ENCODE measurements at places on chromosomes 12 and 14. TPM values are rescaled to one million over a fixed set of nuclear protein-coding genes. Genes with fewer than 3 reads are reported as not detected.

SELPLG gene
- total RNA-seq: 2.2 TPM

BCDIN3D gene
- 3.6 TPM for total RNA-seq

CFAP73 gene
- 6.9 TPM for total RNA-seq

KRT82 gene
- total RNA-seq: not detected

PLXNC1 gene
- 13.4 TPM for total RNA-seq

BLOC1S1 gene
- 78.9 TPM for total RNA-seq

SPTB gene
- 386 TPM for total RNA-seq

C12orf60 gene
- total RNA-seq: 1.3 TPM

B4GALNT3 gene
- total RNA-seq: 14.0 TPM

TMEM117 gene
- 19.6 TPM for total RNA-seq

MYF5 gene
- total RNA-seq: 48.5 TPM

SMIM41 gene
- total RNA-seq: 0.82 TPM

SERPINA1 gene
- 2.5 TPM for total RNA-seq

TCP11L2 gene
- 89.7 TPM for total RNA-seq

GALC gene
- total RNA-seq: 33.6 TPM

NID2 gene
- total RNA-seq: 91.7 TPM

KRT5 gene
- 1,219 TPM for total RNA-seq

C14orf180 gene
- 3.3 TPM for total RNA-seq

TRIM9 gene
- 1.1 TPM for total RNA-seq

NFATC4 gene
- 56.6 TPM for total RNA-seq

APOF gene
- total RNA-seq: not detected

PLEKHD1 gene
- 0.21 TPM for total RNA-seq

HOXC6 gene
- total RNA-seq: not detected

DNM1L gene
- total RNA-seq: 84.6 TPM

GLT8D2 gene
- total RNA-seq: 40.3 TPM

FAM161B gene
- total RNA-seq: 4.9 TPM

RNASE1 gene
- 38.5 TPM for total RNA-seq

RHOJ gene
- total RNA-seq: 27.2 TPM

PDE3A gene
- total RNA-seq: 25.8 TPM

TTC6 gene
- 5.2 TPM for total RNA-seq

PMCH gene
- not detected for total RNA-seq

NOP9 gene
- total RNA-seq: 24.5 TPM

GPR65 gene
- total RNA-seq: 0.41 TPM

DDN gene
- total RNA-seq: 2.4 TPM

LDHB gene
- 469 TPM for total RNA-seq

WIF1 gene
- total RNA-seq: 51.1 TPM

HHIPL1 gene
- total RNA-seq: 3.1 TPM

SNRNP35 gene
- total RNA-seq: 26.4 TPM

BICDL1 gene
- 4.0 TPM for total RNA-seq

SLC6A15 gene
- total RNA-seq: 7.9 TPM

FOXM1 gene
- total RNA-seq: 6.8 TPM

FAM181A gene
- total RNA-seq: 0.31 TPM

CCDC197 gene
- total RNA-seq: not detected

APOLD1 gene
- 37.6 TPM for total RNA-seq

GYS2 gene
- total RNA-seq: not detected

CCDC196 gene
- not detected for total RNA-seq

HVCN1 gene
- total RNA-seq: 8.4 TPM

FBRSL1 gene
- 10.2 TPM for total RNA-seq

IFNG gene
- 0.51 TPM for total RNA-seq

All from tongue (tissue), 3 donors.